ENCODE measurements at places on chromosomes 1 and 21.

- peak; percentile 20 for DNase-seq
These were observed 178.8 kb upstream of the NFIA start for GRCh38 chr1:60903591-60903990.

DNA sequence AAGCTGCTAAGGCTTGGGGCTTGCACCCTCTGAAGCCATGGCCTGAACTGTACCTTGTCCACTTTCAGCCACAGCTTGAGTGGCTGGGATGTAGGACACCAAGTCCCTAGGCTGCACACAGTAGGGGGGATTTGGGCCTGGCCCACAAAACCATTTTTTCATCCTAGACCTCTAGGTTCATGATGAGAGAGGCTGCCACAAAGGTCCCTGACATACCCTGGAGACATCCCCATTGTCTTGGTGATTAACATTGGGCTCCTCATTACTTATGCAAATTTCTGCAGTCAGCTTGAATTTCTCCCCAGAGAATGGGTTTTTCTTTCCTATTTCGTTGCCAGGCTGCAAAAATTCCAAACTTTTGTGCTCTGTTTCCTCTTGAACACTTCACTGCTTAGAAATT is 26.3 kb upstream of the CHODL start:
- DNase-seq: no peak

GRCh38 chr21:35220301-35220700 is 171.2 kb upstream of the RUNX1 start:
- DNase-seq: no peak

DNA sequence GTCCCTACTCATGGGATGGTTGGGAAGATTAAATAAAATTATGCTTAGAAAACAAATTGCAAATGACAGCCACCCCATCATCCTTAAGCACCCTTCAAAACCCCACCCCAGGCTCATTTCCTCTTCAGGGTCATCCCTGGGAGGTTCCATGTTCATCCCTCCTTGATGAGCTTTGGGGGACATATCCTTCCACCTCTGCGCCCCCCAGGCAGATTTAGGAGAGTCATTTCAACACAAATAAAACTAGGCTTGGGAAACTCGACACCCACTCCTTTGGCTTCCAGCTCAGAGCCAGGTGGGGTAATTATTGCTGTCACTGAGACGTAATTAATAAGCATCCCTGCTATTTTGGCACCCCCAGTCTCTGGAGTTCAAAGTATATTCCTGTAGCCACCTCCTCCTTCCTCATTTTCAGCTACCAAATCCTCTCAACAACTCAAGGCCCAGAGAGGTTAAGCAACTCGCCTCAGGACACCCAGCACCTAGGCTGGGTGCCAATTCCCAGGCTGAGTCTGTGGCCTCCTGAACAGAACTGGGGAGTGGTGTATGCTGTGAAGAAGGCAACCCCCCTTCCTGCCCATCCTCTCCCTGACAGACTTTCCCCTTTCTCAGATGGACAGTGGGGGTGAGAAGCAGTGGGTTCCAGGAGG is 595 bp downstream of the CRYBG2 start:
- no peak for DNase-seq

- DNase-seq: no peak
These were observed 134.6 kb downstream of the BRINP2 start for GRCh38 chr1:177305040-177306018.

DNA sequence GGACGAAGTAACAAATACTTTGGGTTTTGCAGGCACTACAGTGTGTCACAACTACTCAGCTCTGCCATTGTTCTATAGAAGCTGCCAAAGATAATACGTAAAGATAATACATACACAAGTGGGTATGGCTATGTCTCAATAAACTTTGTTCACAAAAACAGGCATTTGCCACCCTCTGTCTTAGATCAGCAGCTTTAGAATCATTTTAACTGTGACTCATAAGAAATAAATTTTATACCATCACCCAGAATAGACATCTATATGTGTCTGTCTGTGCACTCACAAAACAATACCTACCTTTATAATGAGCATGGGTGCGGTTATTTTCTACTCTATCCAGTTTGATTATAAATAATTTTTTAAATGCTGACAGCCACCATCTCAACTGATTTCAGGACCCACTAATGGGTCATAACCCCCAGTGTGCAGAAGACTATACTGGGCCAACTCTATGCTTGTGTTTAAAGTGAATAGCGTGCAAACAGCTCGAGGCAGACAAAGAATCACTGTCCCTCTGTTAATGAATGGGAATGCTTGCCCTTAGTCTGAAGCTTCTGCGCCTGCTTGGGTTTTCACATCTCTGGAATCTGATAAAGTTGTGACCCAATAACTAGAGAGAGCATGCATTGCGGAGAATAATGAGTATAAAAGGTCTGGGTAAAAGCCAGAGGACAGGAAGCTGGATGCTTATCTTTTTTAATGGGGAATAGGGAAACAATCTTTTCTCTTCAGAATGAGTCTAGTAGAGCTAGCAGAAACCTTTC is 216.2 kb downstream of the PLPP3 start:
- DNase-seq: no peak

DNA sequence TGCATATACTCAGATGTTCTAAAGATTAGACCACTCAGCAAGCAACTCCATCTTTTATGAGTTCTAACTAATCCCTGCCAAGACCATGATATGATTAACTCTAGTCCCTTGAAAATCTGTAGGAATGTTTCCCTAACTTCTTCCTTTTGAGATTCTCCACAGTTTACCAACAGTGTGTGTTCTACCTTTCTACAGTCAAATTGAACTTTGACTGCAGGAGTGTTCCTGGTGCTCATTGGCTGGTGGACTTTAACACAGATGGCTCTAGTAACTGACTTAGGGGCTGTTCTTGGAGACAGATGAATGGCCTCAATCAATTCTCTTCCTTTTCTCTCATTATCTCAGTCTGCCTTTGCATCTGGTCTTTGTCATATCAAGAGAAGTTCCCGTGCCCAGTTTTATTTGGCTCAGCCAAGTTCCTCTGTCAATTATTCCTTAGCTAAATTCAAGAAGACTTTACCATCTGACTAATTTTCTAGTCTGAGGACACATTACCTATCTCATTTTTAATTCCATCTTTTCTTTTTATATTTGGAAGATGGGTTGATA is 643.9 kb upstream of the CAMK1G start:
- no peak for DNase-seq

- DNase-seq: no peak
These were observed 438.3 kb downstream of the CAMTA1 start for GRCh38 chr1:7223334-7224080.
